ENCODE measurements at places on chromosomes 2 and 18.

DNA sequence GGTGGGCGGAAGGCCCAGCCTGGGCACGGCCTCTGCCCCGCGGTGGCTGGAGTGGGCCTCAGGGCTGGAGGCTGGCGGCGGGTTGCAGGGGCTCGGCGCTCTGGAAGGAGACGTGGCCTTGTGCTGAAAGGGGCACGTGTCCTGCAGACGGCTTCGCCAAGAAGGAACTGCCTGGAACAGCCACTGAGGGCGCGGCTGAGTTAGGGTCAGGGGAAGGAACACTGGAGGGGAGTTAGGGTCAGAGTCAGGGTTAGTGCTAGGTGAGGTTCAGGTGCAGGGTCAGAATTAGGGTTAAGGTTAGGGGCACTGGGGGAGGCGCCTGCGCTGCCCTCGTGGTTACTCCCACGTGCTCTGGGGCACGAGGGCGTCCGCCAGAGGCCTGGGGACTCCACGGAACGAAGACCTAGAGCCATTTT is 933 bp upstream of the ADNP2 start:
- DNase-seq, result no peak

GRCh38 chr2:73269686-73270465 is 14.4 kb downstream of the FBXO41 start:
- DNase-seq, result no peak

- no peak for DNase-seq
These were observed 492.6 kb upstream of the REG3G start for GRCh38 chr2:78532762-78533379.

DNA sequence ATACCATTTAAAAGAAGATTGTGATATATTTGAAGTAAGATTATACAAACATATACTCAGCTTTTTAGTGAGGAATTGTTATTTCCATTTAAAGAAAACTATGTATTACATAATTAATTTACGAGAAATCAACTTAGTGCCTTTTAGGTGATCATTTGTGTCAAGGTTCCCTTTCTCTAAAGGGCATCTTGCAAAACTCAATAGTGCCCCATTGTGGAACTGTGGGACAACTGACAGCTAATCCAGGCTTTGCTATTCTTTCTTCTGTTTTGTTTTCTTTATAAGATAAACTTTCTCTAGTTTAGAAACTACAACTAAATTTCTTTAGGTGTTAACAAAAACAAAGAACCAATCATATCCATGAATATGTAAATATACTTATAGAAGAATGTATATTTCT is 24.3 kb upstream of the VIT start:
- no peak for DNase-seq

DNA sequence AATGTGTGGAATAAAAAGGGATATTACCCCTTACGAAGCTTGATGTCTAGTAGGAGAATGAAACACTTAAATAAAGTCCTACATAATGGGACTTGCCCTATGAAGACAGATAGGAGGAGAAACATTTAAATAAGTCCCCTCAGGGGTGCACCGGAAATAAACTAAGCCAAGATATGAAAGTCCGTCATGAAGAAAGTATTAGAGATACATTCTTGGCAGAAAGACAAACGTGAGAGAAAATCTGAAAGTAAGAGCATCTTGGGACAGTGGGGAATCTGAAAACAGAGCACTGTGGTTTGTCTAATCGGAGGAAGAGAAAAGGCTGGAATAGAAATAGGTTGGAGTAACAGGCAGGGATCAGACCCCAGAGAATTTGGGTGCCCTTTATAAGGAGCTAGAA is 516.9 kb upstream of the DSEL start:
- DNase-seq, result no peak

DNA sequence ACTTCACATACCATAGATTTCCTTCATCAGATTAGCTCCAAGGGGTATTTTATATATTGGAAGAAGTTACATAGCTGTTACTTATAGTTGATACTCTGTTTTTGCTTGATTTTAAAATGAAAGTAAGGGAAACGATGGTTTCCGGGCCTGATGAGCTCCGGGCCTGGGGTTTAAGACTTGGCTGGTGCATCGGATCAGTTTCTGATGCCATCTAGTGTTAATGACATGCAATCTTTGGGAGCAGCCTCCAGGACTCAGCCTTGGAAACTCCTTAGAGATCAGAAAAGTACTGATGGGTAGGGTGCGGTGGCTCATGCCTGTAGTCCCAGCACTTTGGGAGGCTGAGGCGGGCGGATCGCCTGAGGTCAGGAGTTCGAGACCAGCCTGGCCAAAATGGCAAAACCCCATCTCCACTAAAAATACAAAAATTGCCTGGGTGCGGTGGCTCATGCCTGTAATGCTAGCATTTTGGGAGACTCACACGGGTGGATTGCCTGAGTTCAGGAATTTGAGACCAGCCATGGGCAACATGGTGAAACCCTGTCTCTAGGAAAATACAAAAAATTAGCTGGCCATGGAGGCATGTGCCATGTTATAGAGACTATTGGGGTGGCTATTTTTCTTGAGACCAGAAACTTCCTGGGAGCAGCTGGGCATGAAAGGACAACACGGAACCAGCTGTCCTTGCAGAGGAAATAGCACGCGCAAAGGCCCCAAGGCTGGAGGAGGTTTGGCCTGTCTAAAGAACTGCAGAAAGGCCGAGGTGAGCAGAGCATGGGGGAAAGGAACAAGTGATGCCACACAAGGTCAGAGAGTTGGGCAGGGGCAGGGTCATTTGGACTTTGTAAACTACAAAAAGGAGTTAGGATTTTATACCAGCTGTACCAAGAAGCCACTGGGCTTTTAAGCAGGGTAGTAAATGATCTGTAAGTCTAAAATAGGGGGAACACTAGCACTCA is 46.9 kb upstream of the CNOT11 start:
- peak; percentile 34 for DNase-seq

GRCh38 chr2:23584054-23584745 is 199.2 kb downstream of the KLHL29 start:
- DNase-seq, result peak; percentile 91
